Suppressor macrophage treated with lipopolysaccharide for 4 hours (primary cell): ENCODE measurements at places on chromosomes 7 and 10.

DNA sequence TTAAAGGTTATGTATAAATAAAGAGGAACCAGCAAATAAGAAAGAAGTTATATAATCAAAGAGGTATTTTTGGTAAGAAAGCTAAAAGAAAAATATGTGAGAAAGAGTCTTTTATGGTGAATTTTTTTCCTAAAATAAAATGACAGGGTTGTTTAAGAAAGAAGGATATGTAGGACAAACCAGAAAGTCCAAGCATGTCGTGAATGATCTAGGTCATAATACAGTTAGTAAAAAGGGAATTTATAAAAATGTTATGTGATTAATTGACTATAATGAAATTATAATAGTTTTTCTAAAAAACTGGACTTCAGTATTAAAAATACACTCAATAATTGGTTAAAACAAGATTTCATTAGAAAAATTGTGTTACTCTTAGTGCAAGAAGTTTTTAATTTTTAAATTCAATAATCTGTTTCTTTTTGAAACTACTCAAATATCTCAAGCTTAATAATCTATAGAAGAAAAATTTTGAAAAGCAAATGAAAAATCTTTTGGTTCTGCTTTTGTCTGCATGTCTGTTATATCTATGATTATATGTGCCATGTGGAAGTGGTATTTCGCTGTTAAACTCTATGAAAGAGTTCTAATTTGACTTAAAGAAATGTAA is 23.3 kb downstream of the AVL9 start:
- no peak for DNase-seq

DNA sequence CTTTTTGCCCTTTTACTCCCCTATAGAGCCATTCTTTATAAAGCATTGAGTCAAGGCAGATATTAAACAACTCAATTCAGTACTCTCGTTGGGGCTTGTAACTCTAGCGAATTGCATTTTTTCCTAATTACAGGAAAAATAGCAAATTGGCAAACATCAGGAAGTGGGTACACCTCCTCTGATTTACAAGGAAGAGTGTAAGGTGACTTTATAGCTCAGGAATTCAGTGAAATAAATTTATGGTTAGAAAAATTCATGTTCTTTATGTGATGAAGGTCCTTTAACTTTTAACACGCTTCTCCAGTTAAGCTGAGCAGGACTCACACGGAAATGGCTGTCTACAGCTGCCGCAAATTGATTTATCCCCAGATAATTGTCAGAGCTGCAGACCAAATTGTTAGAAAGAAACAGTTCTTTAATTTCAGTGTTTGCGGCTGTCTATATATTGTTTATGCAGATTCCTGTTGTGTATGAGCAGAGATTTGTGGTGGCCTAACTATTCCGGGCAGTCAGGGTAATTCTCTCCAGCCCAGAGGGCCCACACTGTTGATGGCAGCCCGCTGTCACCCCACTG is 151.1 kb upstream of the MKI67 start:
- no peak for DNase-seq

DNA sequence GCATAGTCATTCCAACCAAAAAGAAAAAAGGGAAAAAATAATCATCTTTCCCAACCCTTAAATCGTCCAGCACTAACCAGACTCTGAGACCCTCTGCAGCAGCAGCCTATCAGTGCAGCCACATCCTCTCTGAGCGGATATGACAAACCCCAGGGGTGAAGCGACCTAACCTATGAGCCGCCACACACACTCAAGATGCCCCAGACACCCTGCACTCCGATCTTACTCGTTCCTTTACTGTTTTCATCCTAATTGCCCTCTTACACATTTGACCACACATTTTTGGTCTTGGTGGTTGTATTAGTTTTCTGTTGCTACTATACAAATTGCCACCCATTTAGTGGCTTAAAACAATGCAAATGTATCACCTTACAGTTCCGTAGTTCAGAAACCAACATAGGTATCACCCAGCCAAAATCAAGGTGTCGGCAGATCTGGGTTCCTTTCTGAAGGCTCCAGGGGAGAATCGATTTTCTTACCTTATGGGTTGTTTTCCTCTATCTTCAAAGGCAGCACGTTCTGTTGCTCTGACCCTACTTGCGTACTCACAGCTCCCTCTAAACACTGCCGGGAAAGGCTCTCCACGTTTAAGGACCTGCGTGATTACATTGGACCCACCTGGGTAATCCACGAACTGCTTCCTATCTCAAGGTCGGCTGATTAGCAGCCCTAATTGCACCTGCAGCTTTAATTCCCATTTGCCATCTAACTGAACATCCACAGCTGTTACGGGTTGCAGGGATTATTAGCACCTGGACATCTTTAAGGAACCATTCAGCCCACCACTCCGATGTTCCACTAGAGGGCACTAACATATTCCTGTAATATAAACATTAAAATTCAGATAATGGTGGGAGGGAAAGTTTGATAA is 37.3 kb upstream of the PRSS1 start:
- DNase-seq, result peak; percentile 32

- no peak for DNase-seq
Measured at GRCh38 chr10:120077707-120078492, 185.4 kb downstream of the SEC23IP start.

DNA sequence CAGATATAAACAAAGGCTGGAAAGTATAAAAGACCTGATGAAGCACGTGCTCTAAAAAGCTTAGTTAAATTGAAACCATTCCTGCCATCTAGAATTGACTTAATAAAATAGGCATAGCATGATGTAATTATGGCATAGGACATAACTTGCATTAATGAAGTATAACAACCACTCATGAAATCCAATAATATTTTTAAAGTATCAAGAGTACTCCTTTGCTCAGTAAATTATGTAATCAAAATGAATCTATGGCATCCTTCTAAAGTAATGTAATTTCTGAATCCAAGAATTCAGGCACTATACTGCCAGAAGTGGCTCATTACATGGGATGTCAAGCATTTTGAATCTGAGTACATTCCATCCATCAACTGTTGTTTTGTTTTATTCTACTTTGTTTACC is 548.5 kb upstream of the NRP1 start:
- no peak for DNase-seq

GRCh38 chr7:38685851-38686250 is 54.7 kb upstream of the AMPH start:
- no peak for DNase-seq

DNA sequence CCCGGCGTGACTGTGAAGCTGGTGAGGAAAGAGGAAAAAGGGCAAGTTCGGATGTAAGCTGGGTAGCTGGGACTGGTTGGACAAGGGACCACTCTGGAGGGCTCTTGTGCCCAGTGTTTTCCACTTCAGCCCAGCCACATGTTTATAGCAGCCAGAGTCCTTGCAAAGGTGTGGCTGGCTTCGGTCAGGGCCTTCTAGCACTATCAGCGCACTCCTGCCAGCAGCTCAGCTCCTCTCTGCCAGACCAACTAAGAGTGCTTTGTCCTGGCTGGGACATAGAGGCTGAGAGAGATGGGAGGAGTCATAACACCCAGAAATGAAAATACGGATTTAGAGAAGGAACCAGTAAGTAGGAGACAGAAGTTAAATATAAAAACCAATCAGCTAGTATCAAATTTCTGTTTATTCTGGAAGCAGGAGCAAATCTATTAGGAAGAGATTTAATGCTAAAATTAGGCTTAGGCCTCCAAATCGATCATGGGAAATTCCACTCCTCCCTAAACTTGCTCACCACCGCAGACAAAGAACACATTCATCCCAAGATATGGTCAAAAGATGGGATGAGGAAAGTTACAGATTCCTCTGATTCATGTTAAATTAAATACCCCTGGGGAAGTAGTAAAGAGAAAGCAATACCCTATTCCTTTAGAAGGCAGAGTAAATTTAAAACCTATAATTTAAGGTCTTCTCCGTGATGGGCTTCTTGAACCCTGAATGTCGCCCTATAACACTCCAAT is 135.0 kb downstream of the RALA start:
- no peak for DNase-seq

DNA sequence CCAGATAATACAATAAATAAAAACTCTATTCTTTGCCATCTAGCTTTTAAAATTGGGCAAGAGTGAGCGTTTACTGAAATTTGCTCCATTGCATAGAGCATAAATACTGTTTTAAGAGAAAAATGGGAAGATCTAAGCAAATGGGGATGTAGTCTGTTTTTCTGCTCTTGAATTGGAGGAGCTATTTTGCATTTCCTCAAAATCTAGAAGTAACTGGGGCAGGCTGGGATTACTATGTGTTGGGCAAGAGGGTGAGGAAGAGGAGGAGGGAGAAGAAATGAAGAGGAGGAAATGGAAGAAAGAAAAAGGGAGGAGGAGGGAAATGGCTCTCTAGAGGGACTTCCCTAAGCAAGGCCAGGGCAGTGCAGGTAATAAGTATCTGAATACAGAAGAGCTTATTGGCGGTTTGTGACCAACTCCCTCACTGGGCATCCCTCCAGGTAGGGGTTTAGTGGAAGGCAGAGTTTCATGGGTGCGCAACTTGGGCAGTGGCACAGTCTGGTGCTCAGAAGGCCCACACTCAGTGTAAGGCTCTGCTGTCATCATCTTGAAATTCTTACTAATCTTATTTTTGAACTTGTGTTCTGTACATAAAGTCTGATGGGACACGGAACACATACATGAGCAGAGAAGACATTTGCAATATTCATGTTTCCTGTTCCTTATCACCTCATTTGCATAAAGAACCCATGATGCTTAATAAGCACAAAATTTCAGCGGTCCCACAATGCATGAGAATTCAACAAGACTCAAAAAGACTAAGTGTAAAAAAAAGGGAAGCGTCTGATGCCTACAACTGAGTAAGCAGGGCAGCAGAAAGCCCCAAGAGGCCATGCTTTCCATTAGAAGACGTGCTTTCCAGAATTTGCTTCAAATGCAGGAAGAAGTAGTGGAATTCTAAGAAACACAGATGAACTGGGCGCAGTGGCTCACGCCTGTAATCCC is 116.9 kb downstream of the EVX1 start:
- peak; percentile 87 for DNase-seq

DNA sequence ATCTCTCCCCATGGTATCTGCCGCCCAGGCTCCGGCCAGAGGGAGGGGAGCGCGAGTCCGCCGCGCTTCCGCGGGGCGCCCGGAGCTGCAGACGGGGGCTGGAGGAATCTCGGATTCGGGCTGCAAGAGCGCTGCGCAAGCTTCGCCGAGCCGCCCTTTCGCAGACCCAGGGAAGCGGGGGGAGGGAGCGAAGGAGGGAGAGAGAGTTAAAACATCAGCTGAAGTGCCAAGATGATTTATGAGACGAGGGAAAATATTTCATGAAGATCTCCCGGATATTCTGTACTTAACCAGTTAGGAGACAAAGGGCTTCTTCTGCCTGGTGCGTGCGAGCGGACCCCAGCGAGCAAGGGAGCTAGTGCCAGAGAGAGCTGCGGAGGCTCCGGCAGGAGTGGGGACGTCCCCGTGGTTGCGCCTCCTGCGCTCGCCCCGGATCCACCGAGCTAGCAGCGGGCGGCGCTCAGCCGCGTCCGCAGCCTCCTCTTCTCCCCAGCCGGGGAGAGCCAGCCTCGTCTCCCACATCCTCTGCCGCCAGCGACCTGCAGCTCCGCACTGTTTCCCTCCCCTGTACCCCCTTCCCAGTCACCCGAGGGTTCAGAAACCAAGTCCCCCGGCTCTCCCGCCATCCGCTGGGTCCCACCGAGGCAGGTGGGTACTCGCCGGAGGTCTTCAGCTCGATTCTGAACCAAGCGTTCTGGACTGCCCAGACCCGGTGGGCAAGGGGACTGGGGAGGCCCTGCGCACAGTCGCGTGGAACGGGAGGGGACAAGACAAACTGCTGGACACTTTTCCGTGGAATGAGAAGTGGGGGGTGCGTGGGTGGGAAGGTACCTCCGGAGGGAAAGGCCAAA is 1.0 kb upstream of the PAX2 start:
- no peak for DNase-seq

- no peak for DNase-seq
Measured at GRCh38 chr7:47783456-47784223, 164.6 kb downstream of the PKD1L1 start.

DNA sequence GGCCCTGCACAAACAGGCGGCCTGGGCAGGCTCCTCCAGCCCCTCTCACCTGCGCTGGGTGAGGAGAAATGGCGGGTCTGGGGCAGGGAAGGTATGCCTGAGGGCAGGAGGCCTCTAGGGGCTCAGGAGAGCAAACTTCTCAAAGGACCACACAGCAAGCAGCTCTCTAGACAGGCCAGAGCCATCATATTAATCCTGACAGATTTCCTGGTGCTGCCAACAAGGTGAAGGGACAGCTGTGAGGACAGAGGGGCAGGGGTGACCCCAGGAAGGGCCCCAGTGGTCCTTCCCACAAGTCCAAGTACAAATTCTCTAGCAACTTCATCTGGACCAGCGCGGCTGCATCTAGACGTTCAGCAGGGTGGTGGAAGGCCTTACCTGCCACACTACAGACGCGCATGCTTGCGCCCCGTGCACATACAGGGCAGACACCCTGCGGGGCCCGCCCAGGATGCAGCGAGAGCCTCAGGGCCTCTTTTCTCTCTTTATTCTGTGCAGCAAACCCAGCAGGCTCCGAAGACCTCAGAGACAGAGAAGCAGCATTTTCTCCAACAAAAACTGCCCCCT is 62.1 kb downstream of the ZRANB1 start:
- no peak for DNase-seq

DNA sequence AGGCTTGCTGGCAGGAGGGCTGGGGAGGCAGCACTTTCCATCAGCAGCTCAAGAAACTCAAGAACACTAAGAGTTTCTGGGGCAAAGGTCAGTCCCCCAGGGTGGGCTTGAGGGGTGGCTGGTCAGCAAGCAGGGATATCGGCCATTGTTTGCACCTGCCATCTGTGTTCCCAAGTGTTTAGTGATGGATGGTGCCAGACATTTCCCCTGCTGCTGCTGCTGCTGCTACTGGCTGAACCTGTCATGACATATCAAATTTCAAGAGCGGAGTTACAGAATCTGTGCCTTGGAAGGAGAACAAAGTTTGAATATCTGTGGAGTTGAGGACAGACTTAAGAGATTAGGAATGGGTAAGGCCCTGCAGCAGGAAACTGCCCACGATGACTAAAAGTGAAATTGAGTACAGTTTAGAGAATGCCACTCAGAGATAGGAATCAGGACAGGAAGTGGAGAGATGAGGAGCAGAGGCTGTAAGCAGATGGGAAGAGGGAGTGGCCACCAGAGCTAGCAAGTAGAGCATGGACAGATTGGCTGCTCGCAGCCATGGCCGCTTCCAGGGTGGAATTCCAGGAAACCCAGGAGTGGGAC is 39.2 kb upstream of the PPP1R3C start:
- DNase-seq, result no peak

GRCh38 chr7:21984042-21984441 is 38.3 kb upstream of the CDCA7L start:
- no peak for DNase-seq
